ENCODE measurements at places on chromosomes 11 and 22.

DNA sequence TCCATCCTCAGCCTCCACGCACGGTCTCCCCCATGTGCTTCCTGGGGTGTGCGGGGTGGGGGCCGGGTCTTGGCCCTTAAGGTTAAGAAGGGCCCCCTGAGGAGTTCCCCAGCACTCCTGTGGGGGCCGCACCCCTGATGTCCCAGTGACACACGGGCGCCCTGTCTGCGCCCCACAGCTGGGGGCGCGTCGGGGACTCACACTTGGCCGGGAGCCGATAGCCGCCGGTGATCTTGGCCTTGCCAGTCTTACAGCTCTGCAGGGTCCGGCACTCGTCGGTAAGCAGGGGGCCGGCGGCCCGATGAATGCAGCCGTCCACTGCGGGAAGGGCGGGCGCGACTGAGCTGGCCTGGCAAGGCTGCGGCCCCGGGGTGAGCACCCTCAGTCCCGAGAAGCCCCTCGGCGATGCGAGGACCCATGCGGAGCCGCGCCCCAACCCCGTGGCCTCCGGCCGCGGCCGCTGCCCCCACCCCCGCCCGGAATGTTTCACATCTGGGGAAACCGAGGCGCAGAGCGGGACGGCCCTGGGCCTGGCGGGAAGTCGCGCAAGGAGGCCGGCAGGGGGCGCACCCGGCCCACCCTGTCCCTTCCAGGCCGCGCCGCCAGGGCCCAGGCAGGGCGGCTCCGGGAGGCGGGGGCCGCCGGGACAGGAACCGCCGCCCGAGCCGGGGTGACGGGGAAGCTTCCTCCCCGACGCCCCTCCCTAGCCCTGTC, 13.9 kb downstream of the OTUB1 start:
- peak; percentile 79 for DNase-seq

GRCh38 chr11:2833051-2833715, 52.4 kb downstream of the CDKN1C start:
- DNase-seq: no peak

DNA sequence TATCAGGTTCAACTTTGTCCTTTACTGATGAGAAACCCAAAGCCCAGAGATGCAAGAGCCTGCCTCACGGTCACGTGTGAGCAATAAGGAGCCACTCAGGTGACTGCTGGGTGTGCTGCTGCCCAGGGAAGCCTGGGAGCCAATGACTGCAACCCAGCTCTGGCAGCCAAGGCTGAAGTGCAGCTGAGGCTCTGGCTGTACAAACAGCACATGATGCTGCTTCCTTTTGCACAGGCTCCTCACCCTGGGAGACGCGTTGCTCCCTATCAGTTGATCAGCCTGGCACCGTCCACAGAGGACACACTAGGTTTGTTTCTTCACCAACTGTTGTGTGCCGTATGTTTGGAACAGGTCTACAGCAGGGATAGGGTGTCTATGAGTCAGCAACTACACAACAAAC, 168.7 kb downstream of the EFCAB6 start:
- no peak for DNase-seq

DNA sequence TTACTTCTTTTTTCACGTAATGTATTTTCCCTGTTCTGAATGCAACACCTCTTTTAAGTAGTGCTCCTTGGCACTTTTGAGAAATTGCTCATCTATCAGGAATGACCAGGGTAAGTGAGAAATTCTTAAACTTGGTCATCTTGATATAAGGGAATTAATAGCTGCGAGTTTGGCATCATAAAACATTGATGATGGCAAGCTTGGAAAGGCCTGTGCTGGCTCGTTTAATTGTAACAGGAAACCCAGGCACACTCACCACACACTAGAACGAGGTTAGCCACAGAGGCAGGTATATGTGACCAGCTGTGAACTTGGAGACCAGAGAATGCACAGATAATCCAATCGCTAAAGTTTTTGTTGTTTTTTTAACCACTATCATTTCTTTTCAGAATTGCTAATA, 24.3 kb downstream of the FAM118A start:
- DNase-seq: peak; percentile 30

DNA sequence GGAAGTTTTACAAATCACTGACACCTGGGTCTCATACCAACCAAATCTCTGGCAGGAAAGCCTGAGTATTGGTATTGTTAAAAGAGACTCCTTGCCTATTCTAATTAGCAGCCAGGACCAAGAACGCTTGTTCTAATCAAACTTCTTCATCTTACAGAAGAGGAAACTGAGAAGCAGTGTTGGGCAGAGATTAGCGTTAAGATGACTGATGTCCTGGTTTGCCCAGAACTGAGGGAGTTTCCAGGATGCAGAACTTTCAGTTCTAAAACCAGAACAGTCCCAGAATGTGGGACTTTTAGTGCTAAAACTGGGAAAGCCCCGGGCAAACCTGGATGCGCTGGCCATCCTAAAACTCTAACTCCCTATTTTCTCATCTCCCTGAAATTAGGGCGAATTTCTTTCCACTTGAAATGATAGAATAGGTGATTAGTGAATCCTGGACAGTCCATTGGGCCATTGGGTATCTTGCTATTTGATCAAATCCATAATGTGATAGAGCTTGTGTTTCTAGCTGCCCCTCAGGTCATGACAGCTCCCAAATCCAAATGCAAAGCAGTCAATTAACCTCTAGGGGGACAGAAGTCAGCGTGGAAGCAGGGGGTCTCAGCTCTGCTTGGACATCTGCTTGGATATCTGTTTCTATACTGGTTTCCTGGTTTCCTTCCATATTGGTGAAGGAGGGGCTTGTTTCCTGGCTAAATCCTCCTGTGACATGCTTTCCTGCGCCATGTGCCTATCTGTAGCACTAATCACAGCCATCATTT, 16.0 kb upstream of the TMPRSS13 start:
- DNase-seq: no peak
